ENCODE measurements at places on chromosomes 7 and 10.

DNA sequence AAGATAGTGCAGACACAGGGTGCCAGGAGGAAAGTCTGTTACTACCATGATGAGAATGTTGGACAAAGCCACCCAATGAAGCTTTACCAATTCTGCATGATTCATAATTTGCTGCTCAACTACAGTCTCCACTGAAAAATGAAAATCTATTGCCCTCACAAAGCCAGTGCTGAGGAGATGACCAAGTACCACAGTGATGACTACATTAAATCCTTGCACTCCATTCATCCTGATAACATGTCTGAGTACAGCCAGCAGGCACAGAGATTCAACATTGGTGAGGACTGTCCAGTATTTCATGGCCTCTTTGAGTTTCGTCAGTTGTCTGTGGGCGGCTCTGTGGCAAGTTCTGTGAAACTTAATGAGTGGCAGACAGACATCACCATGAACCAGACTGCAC lies 144.0 kb downstream of the PLCE1 start:
- no peak for DNase-seq

GRCh38 chr10:31151301-31151700 lies 119.6 kb upstream of the ZNF438 start:
- DNase-seq: no peak

DNA sequence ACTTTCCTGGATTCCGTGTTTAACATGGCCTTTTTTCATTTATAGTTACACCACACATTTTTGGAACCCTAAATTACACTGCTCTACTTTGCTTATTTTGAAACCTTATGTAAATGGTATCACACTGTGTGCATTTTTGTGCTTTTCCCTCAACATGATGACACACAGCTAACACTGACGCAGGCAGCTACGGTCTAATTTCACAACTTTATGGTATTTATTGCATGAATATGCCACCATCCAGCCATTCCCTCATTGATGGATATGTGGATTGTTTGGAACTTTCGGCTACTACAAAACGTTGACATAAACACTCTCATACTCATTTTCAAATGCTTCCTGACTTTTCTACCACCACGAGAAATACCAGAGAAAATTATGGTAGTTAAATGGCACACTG lies 6.9 kb downstream of the PAPOLB start:
- no peak for DNase-seq

GRCh38 chr10:99084161-99084560 lies 151.5 kb downstream of the HPSE2 start:
- no peak for DNase-seq

- DNase-seq: no peak
Observed at GRCh38 chr7:47357361-47357760, 224.6 kb downstream of the TNS3 start.

- no peak for DNase-seq
Observed at GRCh38 chr10:13492493-13493180, 36.2 kb downstream of the BEND7 start.

GRCh38 chr10:33157103-33157502 lies 177.4 kb downstream of the NRP1 start:
- DNase-seq: no peak

- DNase-seq: no peak
Observed at GRCh38 chr10:84308481-84309304, 19.7 kb upstream of the CCSER2 start.

GRCh38 chr10:113857210-113857609 lies 2.7 kb downstream of the NHLRC2 start:
- DNase-seq: no peak
